ENCODE measurements at places on chromosomes 5 and 9.

GRCh38 chr9:133119103-133119845 lies 1.8 kb downstream of the RALGDS start:
- DNase-seq: peak; percentile 78

GRCh38 chr5:145204743-145205142 lies 630.4 kb downstream of the PRELID2 start:
- DNase-seq: peak; percentile 7

- no peak for DNase-seq
These were observed 3.7 kb upstream of the CEL start for GRCh38 chr9:133058071-133058470.

DNA sequence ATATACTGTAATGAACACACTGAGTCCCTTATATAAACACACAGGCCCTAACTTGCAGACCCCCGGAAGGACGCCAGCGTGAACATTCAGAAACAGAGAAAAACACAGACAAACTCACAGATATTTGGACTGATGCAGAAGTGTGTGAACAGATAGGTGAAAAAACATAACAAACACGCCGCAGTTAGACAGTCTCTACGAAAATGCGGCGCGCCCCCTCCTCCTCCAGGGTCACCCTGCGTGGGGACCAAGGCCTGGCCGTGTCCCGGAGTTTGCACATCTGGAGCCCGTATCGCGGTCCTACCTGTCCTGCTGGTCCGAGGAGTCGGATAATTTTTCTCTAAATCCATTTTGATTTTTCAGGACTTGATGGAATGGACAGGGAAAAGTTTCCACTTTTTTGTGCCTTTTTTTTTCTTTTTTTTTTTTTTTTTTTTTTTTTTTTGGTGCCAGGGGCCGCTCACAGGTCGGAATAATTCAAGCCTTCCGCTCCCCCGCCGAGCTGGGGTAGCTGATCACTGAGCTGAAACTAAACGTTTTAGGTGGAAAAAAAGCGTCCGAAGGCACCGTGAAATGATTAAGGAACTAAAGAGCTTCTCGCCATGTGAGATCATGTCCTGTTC lies at the start of gene PAX5:
Gene PAX5 (minus strand): TSS at position 587 of the 623 bp plus-strand sequence. CDS start 237 bp downstream, at position 350.
- no peak for DNase-seq

GRCh38 chr5:176748073-176748966 lies 62.0 kb upstream of the UNC5A start:
- DNase-seq: no peak

GRCh38 chr9:101465326-101465915 lies 29.8 kb upstream of the ALDOB start:
- DNase-seq: peak; percentile 82

DNA sequence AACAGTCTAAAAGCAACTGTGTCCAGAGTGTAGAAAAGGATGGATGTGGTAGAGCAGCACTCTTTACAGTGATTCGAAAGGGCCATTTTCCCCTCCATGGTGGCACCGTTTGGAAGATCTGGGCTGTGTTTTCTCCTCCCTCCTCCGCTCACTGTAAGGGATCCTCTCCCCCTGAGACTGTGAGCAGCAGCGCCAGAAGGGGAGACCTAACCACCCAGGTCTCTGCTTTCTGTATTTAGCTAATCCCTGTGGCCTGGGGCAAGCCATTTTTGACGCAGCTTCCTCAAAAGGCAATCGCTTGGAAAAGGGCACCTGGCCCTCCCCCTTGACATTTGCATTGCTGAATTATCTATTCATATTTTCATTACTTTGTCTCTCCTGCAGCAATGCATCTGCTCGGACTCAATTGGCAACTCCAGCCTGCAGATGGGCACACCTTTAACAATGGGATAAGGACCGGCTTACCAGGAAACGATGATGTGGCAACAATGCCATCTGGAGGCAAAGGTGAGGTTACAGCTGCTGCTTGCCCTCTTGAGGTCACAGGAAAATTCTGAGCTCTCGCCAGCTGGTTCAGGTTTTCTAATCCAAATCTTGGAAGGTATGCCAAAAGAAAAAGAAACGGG lies 244.3 kb upstream of the WWC1 start:
- DNase-seq: peak; percentile 91

DNA sequence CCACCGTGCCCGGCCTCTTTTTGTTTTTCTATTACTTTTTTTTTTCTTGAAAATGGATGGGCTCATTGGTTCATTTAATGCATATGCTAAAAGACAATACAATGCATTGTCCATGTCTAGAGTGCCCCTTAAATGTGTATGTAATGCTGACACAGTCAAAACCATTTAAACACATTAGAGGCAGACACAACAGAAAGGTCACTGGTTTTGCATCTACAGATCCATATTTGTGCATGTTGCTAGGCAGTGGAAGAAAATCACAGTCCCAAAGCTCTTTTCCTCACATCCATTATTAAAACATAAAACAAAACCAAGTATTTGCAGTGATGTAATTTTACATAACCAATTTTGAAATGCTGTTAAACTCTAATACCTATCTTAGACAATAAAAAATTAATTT lies 389.0 kb downstream of the TAF11L14 start:
- no peak for DNase-seq

DNA sequence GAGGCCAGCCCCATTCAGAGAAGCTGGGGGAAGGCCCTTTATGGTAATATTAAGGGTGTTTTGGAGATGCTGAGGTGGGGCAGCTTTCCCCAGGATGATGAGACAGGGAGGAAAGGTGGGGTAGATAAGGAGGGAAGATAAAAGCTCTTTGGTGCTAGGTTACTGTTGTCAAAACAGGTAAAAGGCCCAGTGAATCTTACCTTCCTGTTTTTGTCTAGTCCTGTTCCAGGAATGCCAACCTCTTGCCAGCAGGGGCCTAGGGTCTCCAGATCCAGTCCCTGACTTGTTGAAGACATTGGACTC lies 797 bp upstream of the CCL27 start:
- no peak for DNase-seq

DNA sequence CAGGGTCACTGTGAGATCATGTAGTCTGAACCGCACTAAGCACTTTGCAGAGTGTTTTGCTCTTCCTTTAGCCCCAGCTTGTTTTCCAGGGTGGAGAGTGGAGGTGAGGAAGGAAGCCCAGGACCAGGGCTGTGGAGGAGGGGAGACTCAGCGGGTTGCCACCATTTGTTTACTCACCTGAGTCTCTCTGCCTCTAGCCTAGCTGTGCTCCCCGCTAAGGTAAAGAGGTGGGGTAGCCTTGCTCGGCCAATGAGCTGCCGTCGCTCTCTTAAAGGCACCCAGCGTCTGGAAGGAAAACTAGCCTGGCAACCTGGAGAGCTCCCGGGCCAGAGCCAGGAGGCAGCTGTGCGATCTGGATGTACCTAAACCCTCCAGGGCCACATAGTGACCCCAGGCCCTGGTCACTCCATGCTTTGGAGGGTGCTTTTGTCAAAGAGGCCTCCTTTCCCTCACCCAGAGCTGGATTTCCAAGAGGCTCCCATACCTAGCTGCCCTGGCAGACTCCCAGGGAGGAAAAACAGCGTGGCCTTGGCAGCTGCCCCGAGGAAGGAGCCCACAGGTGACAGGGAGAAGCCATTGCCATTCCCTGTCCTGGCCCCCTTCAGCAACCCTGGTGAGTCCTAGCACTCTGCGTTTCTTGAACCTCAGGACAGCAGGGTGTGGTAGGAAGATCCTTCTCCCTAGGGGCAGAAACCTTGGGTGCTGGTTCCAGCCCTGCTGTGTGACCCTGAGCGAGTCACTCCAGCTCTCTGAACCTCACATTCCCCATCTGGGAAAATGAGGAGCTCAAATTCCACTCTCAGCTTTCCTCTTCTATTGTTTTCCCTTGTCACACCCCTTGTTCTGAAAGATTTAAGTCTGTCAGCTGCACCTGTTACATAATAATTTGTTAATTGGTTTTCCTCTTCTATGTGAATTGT lies 42.4 kb upstream of the LARP1 start:
- peak; percentile 42 for DNase-seq

- no peak for DNase-seq
These were observed 17.2 kb upstream of the GCNT1 start for GRCh38 chr9:76441551-76442322.

All from NCI-H82 (cell line).